ENCODE measurements at places on chromosomes 7 and 10.

GRCh38 chr10:10702211-10702610 is 315.5 kb upstream of the CELF2 start:
- DNase-seq = no peak

- no peak for DNase-seq
These were observed 65.6 kb downstream of the IGF2BP3 start for GRCh38 chr7:23404546-23405239.

DNA sequence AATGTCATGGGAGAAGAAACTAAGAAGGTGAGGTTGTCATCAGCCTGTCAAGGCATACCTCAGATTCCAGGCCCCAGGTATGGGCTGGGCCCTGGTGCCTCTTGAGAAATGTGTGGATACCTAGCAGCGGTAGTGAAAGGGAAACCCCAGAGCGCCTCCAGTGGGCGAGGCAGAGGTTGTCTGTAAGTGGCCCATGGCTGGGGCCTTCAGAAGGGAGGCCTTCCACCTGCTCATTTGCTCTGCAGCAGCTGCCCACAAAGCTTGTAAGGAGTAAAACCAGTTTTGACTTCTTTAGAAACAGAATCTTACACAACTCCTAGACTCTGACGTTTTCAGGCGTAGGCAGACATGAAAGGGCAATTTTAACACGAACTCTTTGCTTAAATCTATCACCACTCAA is 509.9 kb downstream of the PARD3 start:
- no peak for DNase-seq

DNA sequence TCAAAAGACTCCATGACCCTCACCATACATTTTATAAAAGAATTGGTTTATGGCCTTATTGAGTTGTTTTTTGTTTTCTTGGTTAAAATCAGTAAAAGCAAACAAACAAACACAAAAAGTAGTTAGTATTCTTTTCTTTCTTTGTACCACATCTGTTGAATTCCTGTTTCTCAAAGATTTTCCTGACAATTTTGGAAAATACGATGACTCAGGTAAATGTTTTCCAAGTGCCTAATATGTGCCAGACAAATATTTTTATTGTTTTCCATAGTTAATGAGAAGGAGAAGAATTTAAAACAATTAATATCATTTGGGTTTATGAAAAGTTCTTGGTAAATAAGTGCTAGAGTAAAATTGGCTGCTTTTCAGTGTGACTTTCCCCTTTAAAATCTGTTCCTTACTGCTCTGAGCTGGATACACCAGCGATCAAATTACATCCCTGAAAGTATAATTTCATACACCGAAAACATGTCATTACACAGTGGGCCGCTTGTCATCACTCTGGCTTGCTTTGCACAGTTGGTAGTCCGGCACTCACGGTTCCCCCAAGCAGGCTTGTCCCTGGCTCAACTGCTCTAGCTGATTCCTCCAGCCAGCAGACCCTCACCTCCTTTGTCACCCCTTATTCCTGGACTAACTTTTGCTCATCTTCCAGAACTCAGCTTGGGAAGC is 80.5 kb downstream of the TBXAS1 start:
- DNase-seq = no peak

DNA sequence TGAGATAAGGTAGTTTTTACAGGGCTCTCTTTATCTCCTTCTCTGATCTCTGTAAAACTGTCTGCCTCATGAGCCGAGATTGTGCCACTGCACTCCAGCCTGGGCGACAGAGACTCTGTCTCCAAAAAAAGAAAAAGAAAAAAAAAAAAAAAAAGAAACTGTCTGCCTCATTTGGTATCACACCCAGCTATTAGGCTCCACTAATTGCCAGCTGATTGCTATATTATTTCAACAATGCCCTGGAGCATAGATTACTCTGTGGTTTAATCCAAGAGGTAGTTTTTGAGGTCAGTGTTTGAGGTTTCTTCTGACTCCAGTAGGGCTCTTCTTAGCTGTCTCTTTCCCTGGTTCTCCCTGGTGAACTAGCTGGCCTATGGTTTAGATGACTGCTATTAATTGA is 268.1 kb upstream of the PLPP4 start:
- DNase-seq = no peak
